Femur (tissue), 1 donor: ENCODE measurements at places on chromosomes 3 and 15.

DNA sequence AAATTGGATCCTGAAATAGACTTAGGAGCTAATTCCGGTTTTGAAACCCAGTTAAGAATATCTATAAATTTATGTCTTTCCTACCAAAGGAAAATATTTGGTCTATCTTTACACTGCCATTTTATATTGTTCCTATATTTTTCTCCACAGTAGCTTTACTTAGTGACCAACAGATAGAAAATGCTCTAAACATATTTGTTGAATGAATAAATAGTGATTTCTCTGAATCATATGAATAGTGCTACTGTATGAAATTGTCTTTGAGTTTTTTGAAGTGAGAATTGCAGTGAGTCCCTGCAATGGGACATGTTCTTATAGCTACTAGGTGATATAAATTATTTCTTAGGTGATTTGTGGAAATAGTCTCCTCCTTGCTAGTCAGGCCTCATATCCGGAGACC, 18.5 kb upstream of the EID1 start:
- DNase-seq = no peak

DNA sequence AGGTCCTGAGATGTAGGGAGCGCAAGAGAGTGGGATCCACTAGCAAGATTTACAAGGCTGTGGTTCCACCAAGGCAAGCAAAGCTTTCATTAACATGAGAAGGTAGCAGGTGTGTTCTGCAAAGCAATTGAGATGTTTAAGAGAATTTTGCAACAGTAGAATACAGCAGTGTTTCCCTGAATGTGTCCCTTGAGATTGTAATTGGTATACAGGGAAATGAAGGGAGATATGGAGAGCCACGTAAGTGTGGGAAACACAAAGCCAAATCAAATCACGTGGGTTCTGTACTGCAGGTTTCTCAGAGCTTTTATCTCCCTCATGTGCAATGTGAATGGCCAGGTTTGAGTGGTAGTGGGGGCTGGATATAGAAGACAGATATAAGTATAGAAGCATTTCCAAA, 67.3 kb downstream of the ATG7 start:
- no peak for DNase-seq

- no peak for DNase-seq
Measured at GRCh38 chr15:72063186-72063585, 54.8 kb downstream of the MYO9A start.

DNA sequence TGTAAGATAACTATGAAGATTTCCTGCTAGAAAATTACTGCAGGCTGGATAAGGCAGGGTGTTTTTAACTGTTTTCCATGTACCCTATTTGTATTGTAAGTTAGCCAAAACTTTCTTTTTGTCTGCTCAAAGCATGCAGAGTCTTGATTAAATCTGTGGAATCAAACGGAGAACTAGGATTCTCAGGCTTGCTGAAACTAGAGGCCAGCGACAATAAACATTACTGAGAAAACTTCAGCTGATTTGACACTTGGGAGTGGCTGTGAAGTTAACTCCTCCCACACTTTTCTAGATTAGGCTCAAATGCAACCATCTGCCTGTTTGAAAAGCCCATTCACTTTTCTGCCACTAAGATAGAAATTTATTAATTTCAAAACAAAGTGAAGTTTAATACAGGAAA, 153.2 kb upstream of the FRMD4B start:
- DNase-seq = no peak

DNA sequence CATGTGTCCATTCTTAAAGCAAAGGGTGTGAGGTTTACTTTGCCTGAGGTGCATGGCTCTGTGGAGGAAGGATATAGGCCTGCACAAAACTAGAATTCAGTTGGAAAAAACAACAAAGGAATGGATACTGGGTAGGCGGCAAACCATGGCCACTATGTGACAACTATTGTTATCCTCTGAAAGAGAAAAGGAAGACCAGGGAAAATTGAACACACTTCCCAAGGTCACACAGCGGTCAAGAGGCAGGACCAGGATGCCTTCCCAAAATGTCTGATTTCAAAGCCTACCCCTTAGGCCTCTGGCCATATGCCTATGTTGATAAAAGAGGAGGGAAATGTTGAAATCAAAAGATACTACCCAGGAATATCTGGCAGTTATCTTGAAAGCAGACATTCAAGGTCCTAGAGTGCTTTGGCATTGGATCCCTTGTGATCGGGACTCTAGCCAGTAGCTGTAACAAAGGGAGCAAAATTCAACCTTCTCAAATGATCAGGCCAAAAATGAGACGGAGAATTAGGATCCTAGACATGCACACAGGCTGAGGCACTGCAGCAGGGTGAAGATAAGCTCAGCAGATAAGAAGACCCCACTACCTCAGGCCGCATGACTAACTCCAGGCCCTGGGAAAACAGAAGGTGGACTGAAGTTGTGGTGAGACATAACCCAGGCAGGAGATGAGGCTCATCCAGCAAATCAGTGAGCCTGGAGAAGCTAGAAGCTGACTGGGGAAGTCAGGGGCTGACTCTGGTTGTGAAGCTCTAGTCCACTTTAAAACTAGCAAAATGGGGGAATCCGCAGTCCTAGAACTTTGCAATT, 292.2 kb downstream of the NEK10 start:
- no peak for DNase-seq

DNA sequence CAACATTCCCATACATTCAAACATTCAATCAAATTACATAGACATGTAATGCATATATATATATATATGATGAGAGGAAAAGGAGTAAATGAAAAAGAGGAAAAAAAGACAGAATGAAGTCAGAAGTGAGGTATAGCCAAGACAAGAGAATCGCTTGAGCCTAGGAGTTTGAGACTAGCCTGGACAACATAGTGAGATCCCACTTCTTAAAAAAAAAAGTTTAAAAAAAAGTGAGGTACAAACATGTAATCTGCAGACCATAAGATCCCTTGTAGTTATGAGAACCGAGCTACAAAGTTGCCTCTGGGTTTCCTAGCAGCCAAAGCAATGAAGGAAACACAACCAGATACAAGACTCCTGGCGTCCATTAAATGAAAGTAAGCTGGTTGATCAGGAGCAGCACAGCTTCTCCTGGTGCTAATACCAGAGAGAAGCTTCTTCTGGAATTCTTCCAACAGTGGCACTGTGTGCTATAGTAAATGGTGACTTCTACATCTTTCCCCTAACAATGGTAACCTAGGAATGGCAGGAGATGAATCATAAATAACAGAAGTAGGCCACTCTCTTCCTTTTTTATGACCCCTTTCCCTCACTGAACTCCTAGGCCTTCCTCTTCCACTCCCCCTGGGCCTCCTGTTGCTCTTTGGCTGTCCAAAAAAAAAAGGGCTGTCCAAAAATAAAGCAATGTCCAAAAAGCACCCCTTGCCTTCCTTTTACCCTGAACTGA, 3.5 kb downstream of the KCNMB3 start:
- no peak for DNase-seq

GRCh38 chr15:61997786-61998185, 62.5 kb downstream of the VPS13C start:
- no peak for DNase-seq

DNA sequence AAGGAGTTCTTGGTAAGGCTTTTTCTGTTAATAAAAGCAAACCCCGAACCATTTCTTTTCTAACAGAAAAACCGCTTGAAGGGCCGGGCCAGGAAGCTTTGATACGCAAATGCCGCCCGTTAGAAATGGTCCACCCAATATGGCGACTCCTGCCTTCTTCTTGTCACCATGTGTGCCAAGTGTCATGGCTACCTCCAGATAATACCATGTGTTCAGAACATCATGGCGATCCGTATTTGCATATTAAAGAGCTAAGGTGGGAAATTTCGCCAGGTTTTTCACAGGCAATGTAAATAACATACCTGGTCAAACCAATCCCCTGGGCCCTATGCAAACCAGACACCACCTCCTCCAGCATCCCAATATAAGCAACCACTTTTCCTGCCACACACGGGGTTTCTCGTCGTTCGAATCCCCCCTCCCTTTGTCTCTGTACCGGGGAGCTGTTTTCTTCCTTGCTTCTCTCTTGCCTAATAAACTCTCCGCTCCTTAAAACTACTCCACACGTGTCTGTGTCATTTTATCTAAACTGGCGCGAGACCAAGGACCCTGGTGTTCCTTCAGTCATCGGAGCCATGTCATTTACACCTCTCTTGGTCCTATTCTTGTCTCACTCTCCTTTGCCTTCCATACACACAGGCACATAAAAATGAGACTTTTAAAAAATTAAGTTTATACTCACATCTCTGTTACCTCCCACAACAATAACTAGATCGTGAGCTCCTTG, 34.5 kb downstream of the NCEH1 start:
- no peak for DNase-seq

- DNase-seq = no peak
Measured at GRCh38 chr3:197539651-197540051, 16.1 kb downstream of the BDH1 start.

- peak; percentile 43 for DNase-seq
Measured at GRCh38 chr3:187318819-187319616, 27.5 kb upstream of the MASP1 start.

- no peak for DNase-seq
Measured at GRCh38 chr15:68325726-68326125, 48.2 kb downstream of the FEM1B start.
